GM23248 (cell line): ENCODE measurements at places on chromosomes 16 and 17. TPM values are rescaled to one million over a fixed set of nuclear protein-coding genes. Genes with fewer than 3 reads are reported as not detected.

- no peak for DNase-seq
- peaks cover 18% of the 10 kb centered on the region for H3K27me3 ChIP-seq
- no peak overlapping the region for H3K27ac ChIP-seq
- no peak overlapping the region for H3K4me3 ChIP-seq
Measured at GRCh38 chr17:77611791-77612502, 346.6 kb upstream of the TNRC6C start.

DNA sequence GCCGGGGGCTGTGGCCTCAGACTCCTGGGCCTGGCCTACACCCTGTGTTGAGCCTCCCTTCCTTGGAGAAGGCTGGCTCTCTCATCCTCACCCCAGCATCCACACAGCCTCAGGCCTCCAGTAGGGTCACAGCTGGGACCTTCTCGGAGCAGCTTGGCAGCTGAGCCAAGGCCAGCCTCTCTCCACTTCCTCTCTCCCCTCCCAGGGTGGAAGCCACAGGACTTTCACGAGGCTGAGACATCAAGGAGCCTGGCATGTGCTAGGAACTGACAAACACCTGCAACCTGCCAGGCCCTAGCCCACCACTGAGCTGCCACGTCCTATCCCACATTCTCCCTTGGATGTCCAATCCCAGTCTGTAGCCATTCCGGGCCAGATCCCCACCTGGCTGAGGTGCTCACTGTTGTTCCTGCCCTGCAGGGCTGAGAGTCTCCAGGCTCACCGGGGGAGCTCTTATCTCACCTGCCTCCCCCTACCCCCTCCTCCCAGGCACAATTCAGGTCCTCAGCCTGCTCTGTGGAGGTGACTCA is 3.1 kb downstream of the MMP15 start:
- DNase-seq: no peak
- no peaks in the 10 kb centered on the region for H3K4me1 ChIP-seq
- H3K27ac ChIP-seq: no peak overlapping the region
- H3K27me3 ChIP-seq: no peaks in the 10 kb centered on the region; the same call in 1 of the 2 replicates
- H3K36me3 ChIP-seq: no peaks in the 10 kb centered on the region

DNA sequence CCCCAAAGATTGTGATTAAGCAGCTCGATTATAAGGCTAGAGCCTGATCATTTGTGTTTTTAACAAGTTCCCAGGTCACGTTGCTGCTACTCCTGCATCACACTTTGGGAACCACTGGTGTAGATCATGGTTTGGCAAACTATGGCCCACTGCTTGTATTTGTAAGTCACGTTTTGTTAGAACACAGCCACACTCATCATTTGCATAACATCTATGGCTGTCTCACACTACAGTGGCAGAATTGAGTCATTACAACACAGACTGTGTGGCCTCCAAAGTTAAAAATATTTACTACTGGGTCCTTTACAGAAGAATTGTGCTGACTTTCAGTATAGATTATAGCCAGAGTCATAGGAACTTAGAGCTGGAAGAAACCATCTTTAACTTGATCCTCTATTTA is 515.3 kb upstream of the PSMD7 start:
- no peaks in the 10 kb centered on the region for H3K4me1 ChIP-seq
- DNase-seq: no peak
- H3K27me3 ChIP-seq: no peaks in the 10 kb centered on the region
- no peak overlapping the region for H3K4me3 ChIP-seq

DNA sequence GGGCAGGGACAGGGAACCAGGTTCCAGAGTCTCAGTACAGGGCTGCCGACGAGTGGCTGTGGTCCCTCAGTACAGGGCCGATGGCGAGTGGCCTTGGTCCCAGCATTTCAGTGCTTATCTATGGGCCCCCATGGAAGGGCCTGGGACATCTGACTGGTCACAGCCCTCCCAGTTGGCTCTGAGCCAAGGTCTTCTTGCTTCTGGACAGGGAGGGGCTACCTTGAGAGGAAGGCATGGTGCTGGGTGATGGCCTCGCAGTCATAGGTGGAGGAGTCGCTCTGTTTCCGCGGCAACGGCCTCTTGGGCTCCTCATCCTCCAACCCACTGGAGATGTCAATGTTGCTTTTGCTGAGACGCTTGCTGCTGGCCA is 32.5 kb downstream of the PIMREG start:
- H3K4me3 ChIP-seq: no peak overlapping the region

- no peak for DNase-seq
- H3K4me3 ChIP-seq: no peak overlapping the region
- H3K27ac ChIP-seq: no peak overlapping the region
- H3K27me3 ChIP-seq: 0 out of 2 replicates have a peak, but pooled peaks cover 6% of the 10 kb centered on the region
Measured at GRCh38 chr17:74244548-74244947, 29.5 kb upstream of the DNAI2 start.

GRCh38 chr16:27495191-27495590 is 54.5 kb downstream of the GTF3C1 start:
- H3K4me3 ChIP-seq: no peak overlapping the region
- peak; percentile 82 for DNase-seq
- peaks cover 39% of the 10 kb centered on the region; the same call in 1 of the 2 replicates for H3K36me3 ChIP-seq
- H3K27me3 ChIP-seq: no peaks in the 10 kb centered on the region
- peak overlapping the region; percentile 55 for H3K27ac ChIP-seq
- peaks cover 12% of the 10 kb centered on the region for H3K4me1 ChIP-seq

- peak overlapping the region; percentile 2; the same call in 1 of the 2 replicates for H3K27ac ChIP-seq
- no peaks in the 10 kb centered on the region for H3K36me3 ChIP-seq
- peak; percentile 36 for DNase-seq
- no peaks in the 10 kb centered on the region for H3K27me3 ChIP-seq
Measured at GRCh38 chr16:67718668-67719047, 458 bp downstream of the GFOD2 start.

DNA sequence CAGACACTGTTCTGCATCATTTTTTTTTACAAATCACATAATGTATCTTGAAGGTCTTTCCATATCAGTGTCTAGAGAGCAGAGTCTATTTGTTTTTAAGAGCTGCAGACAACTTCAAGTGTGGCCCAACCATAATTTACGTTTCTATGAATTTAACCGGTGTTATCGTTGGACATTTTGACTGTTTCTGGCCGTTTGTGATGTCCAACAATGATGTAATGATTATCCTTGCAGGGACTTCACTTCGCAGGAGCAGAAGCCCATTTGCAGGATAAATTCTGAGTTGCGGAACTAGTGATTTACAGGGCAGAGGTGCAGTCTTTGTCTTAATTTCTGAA is 26.9 kb upstream of the HLF start:
- H3K4me3 ChIP-seq: peak overlapping the region; percentile 78
- no peak for DNase-seq
- no peaks in the 10 kb centered on the region for H3K36me3 ChIP-seq
- H3K4me1 ChIP-seq: peaks cover 15% of the 10 kb centered on the region; the same call in 1 of the 2 replicates

DNA sequence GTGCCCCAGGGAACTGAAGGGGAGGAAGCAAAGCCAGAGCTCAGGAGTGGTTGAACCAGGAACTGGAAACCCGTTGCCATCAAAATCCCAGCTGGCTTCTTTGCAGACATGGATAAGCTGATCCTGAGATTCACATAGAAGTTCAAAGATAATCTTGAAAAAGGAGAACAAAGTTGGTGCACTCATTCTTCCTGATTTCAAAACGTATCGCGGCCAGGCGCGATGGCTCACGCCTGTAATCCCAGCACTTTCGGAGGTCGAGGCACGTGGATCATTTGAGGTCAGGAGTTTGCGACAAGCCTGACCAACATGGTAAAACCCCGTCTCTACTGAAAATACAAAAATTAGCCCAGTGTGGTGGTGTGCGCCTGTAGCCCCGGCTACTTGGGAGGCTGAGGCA is 7.1 kb downstream of the RAP1GAP2 start:
- no peak for DNase-seq
- no peaks in the 10 kb centered on the region for H3K36me3 ChIP-seq
- H3K27ac ChIP-seq: no peak overlapping the region
- H3K4me1 ChIP-seq: no peaks in the 10 kb centered on the region
- H3K4me3 ChIP-seq: no peak overlapping the region

DNA sequence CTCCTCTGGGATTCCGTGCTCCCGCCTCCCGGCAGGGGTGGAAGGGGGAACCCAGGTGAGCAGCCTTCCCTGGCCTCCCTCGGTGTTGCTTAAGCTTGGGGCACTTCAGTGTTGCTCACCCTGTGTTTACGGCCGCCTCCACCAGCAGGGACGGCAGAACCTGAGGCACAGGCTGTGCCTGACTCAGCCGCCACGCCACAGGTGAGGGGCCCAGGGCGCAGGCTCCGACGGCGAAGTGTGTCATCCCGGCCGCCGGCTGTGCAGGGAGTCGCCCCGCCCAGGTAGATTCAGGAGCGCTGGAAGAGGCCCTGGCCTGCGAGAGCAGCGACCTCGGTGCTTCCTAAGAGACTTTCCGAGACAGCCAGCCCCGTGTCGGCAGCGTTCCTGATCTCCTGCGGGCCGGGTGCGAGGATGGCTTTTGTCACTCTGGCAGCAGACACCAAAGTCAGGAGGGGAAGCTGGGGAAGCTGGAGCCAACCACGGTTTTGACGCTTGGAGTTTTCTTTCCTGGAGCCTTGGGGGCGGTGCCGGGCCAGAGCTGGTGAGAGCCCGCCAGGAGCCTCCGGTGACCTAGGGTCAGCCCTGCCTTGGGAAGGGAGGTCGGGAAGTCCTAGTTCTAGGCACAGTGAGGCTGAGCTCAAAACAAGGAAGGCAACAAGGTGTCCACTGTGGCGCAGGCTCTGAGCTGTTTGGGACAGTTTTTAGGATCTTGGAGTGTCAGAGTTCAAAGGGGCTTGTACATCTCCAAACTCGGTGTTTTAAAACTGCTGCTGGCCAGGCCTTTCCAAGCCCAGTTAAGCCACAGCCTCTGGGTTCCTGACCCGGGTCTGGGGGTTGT is 2.1 kb downstream of the GSE1 start:
- H3K36me3 ChIP-seq: no peaks in the 10 kb centered on the region
- no peak overlapping the region for H3K4me3 ChIP-seq
- H3K4me1 ChIP-seq: peaks cover 18% of the 10 kb centered on the region
- no peak overlapping the region for H3K27ac ChIP-seq
- DNase-seq: no peak

- H3K4me3 ChIP-seq: no peak overlapping the region
- no peak overlapping the region for H3K27ac ChIP-seq
- DNase-seq: no peak
- no peaks in the 10 kb centered on the region for H3K36me3 ChIP-seq
- no peaks in the 10 kb centered on the region for H3K27me3 ChIP-seq
Measured at GRCh38 chr16:27424772-27425498, 23.0 kb downstream of the IL21R start.

DNA sequence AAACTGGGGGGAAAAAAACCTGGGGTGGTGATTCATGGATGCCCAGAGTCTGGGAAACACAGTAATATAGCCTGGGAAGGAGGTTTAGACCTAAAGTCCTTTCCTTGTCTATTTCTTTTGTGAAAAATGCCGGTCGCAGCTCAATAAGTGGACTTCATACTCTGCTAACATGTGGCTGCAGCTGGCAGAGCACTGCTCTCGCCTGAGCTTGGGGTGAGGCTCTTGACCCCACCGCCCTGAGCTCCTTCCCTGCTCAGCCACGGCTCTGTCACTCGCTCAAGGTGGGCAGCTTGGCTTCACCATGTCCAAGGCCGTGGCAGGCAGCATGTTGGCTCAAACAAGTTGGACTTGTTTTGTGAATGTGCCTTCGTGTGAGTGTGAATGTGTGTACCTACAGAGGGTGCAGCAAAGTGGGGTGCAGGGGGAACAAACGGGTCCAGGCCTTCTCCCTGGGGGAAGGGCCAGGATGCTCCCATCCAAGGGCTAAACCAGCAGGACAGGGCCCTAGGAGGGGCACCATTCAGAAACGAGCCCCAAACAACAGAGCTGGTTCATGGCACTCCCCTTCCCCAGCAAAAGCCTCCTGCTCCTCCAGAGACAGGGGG is 4.9 kb downstream of the FA2H start:
- no peaks in the 10 kb centered on the region for H3K36me3 ChIP-seq
- H3K27me3 ChIP-seq: peaks cover 44% of the 10 kb centered on the region
- H3K4me1 ChIP-seq: no peaks in the 10 kb centered on the region
- H3K27ac ChIP-seq: no peak overlapping the region

GRCh38 chr17:21679256-21680146 is 12.8 kb upstream of the KCNJ18 start:
- no peaks in the 10 kb centered on the region for H3K27me3 ChIP-seq
- no peaks in the 10 kb centered on the region for H3K36me3 ChIP-seq
- H3K27ac ChIP-seq: no peak overlapping the region
- H3K4me3 ChIP-seq: no peak overlapping the region
- no peak for DNase-seq

DNA sequence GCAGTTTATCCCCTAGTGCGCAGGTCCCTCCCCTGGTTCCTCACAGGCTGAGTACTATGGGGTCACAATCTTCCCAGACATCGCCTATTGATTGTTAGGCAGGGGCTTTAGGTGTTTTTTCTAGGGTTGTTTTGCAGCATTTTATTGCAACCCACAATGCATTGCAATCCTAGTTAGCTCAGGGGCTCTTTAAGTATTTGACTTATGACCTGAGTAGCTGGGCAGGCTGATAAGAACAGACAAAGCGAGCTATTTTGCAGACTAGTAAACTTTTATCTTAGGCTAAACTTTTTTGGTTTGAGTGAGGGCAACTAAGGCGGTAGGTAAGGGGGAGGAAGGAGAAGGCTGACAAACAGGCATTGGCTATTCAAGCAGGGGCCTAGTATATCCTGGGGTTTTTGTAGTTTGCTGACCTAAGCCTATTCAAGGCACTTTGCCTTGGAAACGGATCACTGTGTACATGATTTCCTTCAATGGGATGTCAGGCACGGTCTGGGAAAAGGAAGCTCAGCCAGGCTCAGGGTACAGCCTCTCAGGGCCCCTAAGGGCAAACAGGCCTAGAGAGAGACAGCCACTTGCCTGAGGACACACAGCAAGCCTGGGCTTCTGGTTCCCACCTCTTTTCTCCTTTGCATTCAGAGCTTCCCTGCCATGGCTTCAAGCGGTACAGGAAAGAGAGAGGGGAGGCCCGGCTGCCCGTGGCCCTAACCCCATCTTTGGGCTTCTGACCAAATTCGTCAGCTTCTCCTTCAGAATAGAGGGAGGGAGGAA is 6.4 kb downstream of the DRC7 start:
- no peak overlapping the region for H3K27ac ChIP-seq
- H3K4me1 ChIP-seq: no peaks in the 10 kb centered on the region
- H3K36me3 ChIP-seq: no peaks in the 10 kb centered on the region
- H3K4me3 ChIP-seq: no peak overlapping the region
- no peak for DNase-seq

Gene SYNGR3
- total RNA-seq: 0.22 and 0.76 TPM in 2 replicates

Gene TEN1
- total RNA-seq: 18.2 and 19.5 TPM in 2 replicates

Gene HIGD1B
- total RNA-seq: not detected in 2 replicates

Gene BHLHA9
- not detected in 2 replicates for total RNA-seq

Gene WFIKKN2
- not detected in 2 replicates for total RNA-seq

Gene MRC2
- 675 and 756 TPM in 2 replicates for total RNA-seq

Gene TEX19
- total RNA-seq: not detected in 2 replicates
